ENCODE measurements at places on chromosomes 6 and 20.

GRCh38 chr20:34925981-34926380 is 29.6 kb downstream of the GSS start:
- no peak for DNase-seq

- no peak for DNase-seq
These were observed 159.5 kb downstream of the DLL1 start for GRCh38 chr6:170131351-170131750.

- DNase-seq: no peak
These were observed 1.1 kb downstream of the SAPCD1 start for GRCh38 chr6:31763619-31763940.

- DNase-seq: no peak
These were observed 52.5 kb upstream of the TAGAP start for GRCh38 chr6:159097256-159097655.

GRCh38 chr20:25695532-25696370 is 902 bp downstream of the ZNF337 start:
- peak; percentile 37 for DNase-seq

DNA sequence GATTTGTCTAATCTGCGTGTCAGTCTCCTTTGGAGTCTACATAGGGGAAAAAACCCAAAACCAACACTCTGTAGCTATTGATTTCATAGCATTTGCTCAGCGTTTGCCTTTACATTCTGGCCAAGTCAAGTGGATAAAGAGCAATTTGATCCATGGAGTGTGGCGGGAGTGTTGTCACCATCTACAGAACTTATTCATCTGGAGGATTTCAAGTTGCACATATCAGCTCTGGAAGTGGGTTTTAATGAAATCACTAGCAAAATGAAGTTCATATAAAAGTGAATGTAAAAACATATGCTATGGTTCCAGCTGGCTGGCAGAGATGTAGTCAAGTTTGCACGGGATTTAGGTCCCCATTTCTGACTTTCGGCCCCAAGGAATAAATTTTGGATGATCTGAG is 219.7 kb upstream of the SUPT3H start:
- DNase-seq: no peak

- DNase-seq: no peak
These were observed 131.5 kb downstream of the MACROD2 start for GRCh38 chr20:14126856-14127255.

DNA sequence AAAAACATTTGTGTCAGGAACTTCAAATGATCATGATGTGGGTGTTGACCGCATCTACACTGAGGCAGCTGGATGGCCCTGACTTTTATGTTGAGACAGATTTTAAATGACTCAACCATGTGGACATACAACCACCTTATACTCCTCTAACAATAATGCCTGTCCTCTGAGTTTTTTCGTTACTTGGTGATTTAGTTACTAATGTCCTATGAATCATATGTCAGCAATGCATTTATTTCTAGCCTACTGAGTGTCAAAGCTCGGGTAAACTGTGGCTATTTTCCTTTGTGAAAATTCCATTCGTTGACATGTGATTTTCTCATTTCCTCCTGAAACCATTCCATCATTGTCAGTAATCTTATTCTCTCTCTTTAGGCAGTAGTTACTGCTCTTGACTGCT is 38.9 kb upstream of the NKX2-4 start:
- DNase-seq: no peak

DNA sequence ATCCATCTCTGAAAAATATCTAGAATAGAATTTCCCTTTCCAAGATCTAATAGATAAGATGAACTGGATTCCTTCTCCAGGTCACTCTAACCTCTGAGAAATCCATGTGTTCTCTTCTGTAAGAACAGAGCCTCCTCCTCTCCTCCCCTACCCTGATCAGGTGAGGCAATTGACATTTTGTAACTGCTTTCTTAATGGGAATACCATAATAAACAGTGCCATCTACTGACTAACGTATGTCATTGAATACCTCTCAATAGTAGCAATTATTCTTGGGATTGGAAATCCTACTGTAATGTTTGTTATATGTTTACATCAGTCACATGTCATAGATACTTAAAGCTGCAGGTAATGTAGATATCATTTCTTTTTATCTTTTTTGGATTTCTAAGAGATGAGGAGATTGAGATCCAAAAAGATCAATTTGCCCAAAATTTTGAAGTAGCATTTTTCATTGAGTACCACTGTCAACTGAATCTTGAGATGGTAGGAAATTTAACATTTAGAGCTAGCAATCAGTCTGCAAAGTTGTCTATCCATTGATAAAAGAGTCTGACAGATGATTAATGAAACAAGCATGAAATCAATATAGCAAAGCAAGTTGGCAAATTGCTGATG is 365.8 kb upstream of the HSF2 start:
- no peak for DNase-seq

- no peak for DNase-seq
These were observed 107.6 kb upstream of the MCHR2 start for GRCh38 chr6:100101644-100102043.

GRCh38 chr6:90088009-90088408 is 193.7 kb downstream of the GJA10 start:
- no peak for DNase-seq

- no peak for DNase-seq
These were observed 161.3 kb upstream of the AGPAT4 start for GRCh38 chr6:161434921-161435747.

GRCh38 chr6:140183881-140184280 is 809.4 kb upstream of the CITED2 start:
- DNase-seq: no peak

DNA sequence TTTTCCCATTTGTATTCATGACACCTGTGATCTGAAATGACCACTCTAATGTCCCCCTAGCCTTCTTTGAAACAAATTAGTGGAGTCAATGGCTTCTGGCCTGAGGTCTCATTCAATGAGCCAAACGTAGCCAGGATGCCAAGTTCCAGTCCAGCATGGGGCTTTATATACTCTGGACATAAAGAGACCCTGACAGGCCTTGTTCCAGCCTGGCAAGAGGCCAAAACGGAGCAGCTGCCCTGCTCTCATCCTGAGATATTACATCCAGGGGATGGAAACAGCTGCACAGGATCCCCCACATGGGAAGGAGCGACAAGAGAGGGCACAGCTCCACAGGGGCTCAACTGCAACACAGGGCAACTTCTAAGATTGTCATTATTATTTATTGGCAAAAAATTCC is 437.8 kb downstream of the CDH26 start:
- no peak for DNase-seq

DNA sequence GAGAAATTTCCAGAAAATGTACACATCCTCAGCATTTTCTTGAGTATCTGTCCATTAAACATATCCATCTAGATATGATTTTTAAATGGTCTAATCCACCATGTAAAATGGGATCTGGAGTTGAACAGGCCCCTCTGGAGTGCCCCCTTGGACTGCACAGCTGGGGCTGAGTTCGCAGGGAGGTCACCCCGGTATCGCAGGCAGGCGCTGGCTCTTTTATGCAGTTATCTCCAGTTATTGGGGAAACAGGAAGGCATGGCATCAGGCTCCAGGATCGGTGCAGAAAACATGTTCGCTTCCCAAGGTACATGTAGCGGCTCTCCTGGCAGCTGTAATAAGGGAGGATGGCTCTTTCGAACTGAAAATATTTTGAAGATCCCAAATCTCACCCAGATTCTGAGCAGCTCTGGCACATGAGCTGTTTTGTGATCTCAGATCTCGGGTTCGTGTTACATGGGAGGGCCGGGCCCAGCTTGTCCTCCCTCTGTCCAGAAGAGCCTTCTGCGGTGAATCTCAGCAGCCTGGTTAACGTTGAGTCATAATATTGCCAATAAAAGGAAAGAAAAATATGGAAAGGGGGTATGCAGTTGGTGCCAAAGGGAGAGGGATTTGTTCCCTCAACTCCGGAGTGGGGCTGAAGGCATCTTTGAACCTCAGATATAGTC is 167.7 kb downstream of the EYA2 start:
- DNase-seq: no peak

GRCh38 chr6:131101911-131102680 is 33.2 kb upstream of the AKAP7 start:
- no peak for DNase-seq

GRCh38 chr6:26332408-26332807 is 32.6 kb upstream of the BTN3A2 start:
- DNase-seq: no peak

GRCh38 chr6:155254139-155254538 is 9.7 kb upstream of the CLDN20 start:
- no peak for DNase-seq

GRCh38 chr6:136411025-136411325 is 121.3 kb upstream of the BCLAF1 start:
- no peak for DNase-seq

- no peak for DNase-seq
These were observed 34.5 kb upstream of the FAM184A start for GRCh38 chr6:119112812-119113530.

- DNase-seq: peak; percentile 65
These were observed 89.2 kb upstream of the ARID1B start for GRCh38 chr6:156687789-156688619.

DNA sequence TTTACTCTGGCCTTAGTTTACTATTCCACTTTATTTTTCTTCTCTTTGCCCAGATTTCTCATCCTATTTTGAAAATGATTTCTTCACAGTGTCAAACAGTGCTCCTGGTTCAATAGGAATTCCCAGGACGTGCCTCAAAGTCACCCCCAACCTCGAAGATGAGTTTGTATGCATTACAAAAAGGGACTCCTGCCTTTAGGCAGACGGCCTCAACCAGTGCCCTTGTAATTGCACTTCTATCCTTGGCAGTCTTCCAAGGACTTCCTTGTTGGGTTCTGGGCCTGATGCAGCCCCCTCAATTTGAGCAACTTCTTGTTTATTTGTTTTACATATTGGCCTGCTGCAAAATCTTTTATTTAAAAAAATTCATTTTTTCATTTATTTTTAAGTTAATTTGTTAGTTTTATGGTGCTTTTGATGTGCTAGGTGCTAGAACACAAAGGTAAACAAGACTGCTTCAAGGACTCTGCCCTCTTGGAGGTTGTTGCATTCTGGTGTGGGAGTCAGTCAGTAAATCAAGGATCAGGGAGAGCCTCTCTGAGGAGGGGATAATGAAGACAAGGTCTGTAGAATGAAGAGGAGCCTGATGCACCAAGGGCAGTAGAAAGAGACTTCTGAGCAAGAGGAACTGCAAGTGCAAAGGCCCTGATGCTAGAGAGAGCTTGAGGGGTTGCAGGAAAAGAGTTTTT is 181.5 kb upstream of the LAMP5 start:
- no peak for DNase-seq

DNA sequence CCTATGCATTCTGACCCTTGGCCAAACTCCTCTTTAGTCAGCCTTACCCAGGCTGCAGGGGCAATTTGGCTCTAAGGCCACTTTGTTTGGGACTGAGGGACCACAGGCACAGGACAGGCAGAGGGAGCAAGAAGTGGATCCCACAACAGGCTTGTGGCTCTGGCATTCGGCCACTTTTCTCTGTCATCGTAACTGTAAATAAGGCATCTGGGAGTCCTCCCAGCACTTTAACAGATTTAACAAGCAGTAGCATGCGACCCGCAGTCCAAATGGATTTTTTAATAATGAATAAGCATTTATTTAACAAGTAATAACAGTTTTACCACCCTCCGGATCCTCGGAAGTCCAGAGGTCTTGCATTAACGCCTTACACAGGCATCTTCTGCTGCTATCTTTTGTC is 16.1 kb upstream of the CDH22 start:
- DNase-seq: no peak

GRCh38 chr6:111759331-111759835 is 113.9 kb downstream of the FYN start:
- no peak for DNase-seq

- DNase-seq: no peak
These were observed 66.3 kb upstream of the ZNFX1 start for GRCh38 chr20:49344140-49344539.

Data from left renal cortex interstitium (tissue), 4 donors.